ENCODE measurements at places on chromosomes 5 and 9.

DNA sequence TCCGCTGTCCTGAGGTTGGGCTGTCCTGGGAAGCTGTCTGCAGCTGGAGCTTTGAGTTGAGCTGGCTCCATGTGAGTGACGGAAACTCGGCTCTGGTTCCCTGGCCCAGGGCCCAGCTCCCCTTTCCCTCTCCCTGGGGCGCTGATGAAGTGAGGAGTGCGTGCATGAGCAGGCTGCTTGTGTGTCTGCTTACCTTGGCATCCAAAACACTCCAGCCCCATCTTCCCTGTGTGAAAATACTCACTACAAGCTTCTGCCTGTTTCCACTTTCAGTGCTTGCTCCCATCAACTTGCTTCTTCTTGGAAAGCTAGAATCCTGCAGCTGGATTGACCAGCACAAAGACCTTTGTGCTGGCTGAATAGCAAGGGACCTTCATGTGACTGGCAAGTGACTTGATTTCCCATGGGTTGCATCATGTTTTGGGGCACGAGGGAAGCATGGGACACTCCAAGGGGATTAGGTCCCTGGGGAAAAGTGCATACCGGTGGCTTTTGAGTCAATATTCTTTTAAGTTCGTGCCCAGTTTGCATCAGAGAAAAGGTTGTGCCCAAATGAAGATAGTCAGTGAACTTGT lies 198.1 kb downstream of the GADD45G start:
- no peak overlapping the region for H3K4me3 ChIP-seq
- no peak overlapping the region for H3K27ac ChIP-seq
- no peak for DNase-seq
- no peaks in the 10 kb centered on the region for H3K36me3 ChIP-seq
- H3K4me1 ChIP-seq, result peaks cover 2% of the 10 kb centered on the region

DNA sequence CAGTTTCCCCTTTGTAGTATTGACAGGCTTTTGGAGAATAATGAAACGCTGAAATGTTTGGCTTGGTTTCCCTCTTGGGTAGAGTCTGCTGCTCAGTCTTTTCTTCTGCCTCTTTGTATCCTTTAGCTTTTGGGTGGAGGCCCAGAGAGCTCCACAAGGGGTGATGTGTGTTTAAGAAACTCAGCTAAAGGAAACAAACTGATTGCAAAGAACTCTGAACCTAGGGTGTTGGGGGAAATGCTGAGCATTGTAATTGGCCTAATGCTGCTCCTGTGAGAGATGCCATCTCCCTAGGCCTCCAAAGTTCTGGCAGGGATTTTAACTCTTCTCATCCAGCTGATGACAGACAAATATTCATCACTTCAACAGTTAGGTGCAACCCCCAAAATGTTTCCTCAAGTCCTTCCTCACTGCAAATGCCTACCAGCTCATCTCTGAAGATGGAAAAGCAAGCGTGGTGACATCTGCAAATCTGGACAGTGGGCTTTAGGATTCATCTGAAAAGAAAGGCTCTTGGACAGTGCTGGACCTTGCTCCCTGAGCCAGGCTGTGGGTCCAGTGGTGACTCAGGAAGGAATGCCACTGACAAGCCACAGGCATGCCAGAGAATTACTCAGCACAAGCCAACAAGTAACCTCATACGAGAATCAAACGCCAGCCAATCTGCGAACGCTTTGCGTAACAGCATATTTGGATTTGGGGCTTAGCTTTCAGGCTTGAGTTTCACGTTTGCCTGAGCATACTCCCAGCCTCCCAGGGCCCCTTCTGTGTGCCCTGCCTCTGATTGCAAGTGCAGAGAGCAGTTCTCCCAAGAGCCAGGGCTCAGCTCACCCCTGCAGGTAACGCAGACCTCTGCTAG lies 30.5 kb upstream of the ZSWIM6 start:
- no peak overlapping the region for H3K4me3 ChIP-seq
- no peak overlapping the region for H3K27ac ChIP-seq
- H3K27me3 ChIP-seq, result no peaks in the 10 kb centered on the region
- H3K36me3 ChIP-seq, result no peaks in the 10 kb centered on the region
- H3K4me1 ChIP-seq, result no peaks in the 10 kb centered on the region
- no peak for DNase-seq

DNA sequence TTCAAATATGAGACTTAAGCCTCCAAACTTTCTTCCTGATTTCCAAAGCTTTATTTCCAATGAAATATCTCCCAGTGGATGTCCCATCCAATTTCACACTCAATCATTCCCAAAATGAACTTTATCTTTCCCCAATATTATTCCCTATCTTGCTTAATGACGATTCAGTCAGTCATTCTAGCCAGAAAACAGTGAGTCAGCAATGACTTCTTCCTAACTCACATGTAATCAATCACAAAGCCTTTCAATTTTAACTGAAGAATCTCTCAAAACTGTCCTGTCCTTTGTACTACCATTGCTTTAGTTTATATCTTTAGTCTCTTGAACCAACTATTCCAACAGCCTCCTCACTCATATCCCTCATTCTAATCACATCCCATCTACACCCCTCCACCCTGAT lies 34.9 kb downstream of the NSA2 start:
- H3K36me3 ChIP-seq, result peaks cover 55% of the 10 kb centered on the region
- H3K27ac ChIP-seq, result no peak overlapping the region
- H3K27me3 ChIP-seq, result no peaks in the 10 kb centered on the region

- no peaks in the 10 kb centered on the region for H3K27me3 ChIP-seq
- H3K4me1 ChIP-seq, result peaks cover under 1% of the 10 kb centered on the region
- H3K27ac ChIP-seq, result no peak overlapping the region
- H3K4me3 ChIP-seq, result no peak overlapping the region
Measured at GRCh38 chr5:173910215-173910614, 22.1 kb downstream of the CPEB4 start.

DNA sequence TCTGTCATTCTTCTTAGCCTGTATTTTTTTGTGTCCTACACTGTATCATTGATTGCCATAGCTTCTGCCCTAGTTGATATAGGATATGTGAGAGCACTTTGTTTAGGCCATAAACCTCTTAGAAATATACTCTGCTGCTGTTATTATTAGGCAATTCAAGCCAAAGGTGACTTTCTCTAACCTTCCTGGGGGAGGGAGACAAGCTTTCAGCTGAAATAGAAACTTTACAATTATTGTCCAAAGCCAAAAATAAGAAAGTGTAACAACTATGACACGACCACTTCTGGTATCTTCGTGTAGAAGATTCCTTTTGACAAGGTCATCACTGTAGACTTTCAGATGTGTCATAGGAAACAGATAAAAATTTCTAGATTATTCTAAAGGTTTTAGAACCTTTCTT lies 12.2 kb upstream of the CSNK1A1 start:
- DNase-seq, result no peak
- H3K36me3 ChIP-seq, result no peaks in the 10 kb centered on the region
- H3K4me1 ChIP-seq, result peaks cover 5% of the 10 kb centered on the region
- no peak overlapping the region for H3K4me3 ChIP-seq

- no peak overlapping the region for H3K27ac ChIP-seq
- no peaks in the 10 kb centered on the region for H3K36me3 ChIP-seq
- H3K4me1 ChIP-seq, result peaks cover 4% of the 10 kb centered on the region
- no peak for DNase-seq
- no peaks in the 10 kb centered on the region for H3K27me3 ChIP-seq
Measured at GRCh38 chr9:27408001-27408400, 111.1 kb upstream of the EQTN start.

GRCh38 chr9:107541523-107541922 lies 52.0 kb upstream of the KLF4 start:
- DNase-seq, result no peak
- H3K4me3 ChIP-seq, result no peak overlapping the region
- H3K36me3 ChIP-seq, result no peaks in the 10 kb centered on the region
- H3K4me1 ChIP-seq, result peaks cover 12% of the 10 kb centered on the region
- H3K27me3 ChIP-seq, result no peaks in the 10 kb centered on the region

DNA sequence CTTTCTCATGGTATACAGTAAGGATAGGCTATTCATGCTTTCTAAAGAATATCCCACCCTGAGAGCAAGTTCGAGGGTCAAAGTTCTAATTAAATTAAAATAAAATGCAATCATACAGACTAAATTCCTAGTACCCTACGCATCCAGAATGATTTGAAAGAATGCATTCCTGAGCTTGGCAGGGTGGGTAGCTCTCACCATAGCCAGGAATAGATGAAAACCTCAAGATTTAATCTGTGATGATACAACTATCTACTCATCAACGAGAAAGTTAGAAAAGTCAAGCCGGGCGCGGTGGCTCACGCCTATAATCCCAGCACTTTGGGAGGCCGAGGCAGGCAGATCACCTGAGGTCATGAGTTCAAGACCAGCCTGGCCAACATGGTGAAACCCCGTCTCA lies 32.3 kb downstream of the SERINC5 start:
- peaks cover 5% of the 10 kb centered on the region for H3K4me1 ChIP-seq
- no peaks in the 10 kb centered on the region for H3K36me3 ChIP-seq
- DNase-seq, result no peak
- no peak overlapping the region for H3K27ac ChIP-seq
- no peak overlapping the region for H3K4me3 ChIP-seq

- no peak overlapping the region for H3K4me3 ChIP-seq
- DNase-seq, result no peak
- H3K36me3 ChIP-seq, result no peaks in the 10 kb centered on the region
- H3K27me3 ChIP-seq, result no peaks in the 10 kb centered on the region
- no peak overlapping the region for H3K27ac ChIP-seq
Measured at GRCh38 chr5:142499591-142500226, 174.9 kb upstream of the SPRY4 start.

DNA sequence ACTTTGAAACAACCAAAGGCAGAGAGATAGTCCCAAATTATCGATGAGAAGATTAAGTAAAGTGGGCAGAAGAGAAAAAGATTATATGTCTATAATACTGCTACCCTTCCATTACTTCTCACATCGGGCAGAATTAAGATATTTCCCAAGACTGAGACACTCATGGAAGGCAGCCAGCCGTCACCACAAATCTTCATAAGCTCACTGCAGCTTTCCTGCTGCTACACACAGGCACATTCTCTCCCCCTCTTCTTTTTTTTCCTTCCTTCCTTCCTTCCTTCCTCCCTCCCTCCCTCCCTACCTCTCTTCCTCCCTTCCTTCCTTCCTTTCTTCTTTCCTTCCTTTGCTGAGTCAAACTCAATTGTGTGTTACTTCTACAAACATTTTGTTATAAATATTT lies 58.7 kb upstream of the SPATA31C2 start:
- no peaks in the 10 kb centered on the region for H3K36me3 ChIP-seq
- H3K4me3 ChIP-seq, result no peak overlapping the region
- H3K27me3 ChIP-seq, result no peaks in the 10 kb centered on the region
- H3K27ac ChIP-seq, result no peak overlapping the region

DNA sequence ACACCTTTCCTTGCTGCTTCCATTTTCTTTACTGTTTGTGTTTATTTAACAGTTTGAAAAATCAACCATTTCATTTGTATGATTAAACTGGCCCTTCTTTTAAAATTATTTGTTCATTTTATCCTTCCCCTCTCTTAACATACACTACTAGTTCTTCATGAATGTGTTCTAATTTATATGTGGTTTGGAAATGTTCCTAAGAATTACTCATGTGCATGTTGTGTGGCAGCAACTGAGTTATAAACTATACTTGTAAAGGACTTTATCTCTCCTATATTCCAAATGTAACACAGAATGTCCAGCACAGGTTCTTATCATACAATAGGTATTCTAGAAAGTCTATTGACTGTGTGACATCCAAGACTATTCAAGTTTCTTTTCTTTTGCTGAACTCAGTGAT lies 358.2 kb upstream of the MEF2C start:
- no peak overlapping the region for H3K27ac ChIP-seq
- DNase-seq, result no peak
- no peaks in the 10 kb centered on the region for H3K4me1 ChIP-seq
- H3K4me3 ChIP-seq, result no peak overlapping the region
- H3K36me3 ChIP-seq, result no peaks in the 10 kb centered on the region

- no peak for DNase-seq
- no peak overlapping the region for H3K4me3 ChIP-seq
- H3K27ac ChIP-seq, result no peak overlapping the region
- H3K4me1 ChIP-seq, result no peaks in the 10 kb centered on the region
- H3K36me3 ChIP-seq, result peaks cover 6% of the 10 kb centered on the region
- H3K27me3 ChIP-seq, result no peaks in the 10 kb centered on the region
Measured at GRCh38 chr5:463301-463700, 20.3 kb downstream of the EXOC3 start.

- no peaks in the 10 kb centered on the region for H3K36me3 ChIP-seq
- no peaks in the 10 kb centered on the region for H3K4me1 ChIP-seq
- H3K27ac ChIP-seq, result no peak overlapping the region
- H3K27me3 ChIP-seq, result no peaks in the 10 kb centered on the region
- H3K4me3 ChIP-seq, result no peak overlapping the region
Measured at GRCh38 chr5:90055831-90056328, 353.7 kb downstream of the CETN3 start.

DNA sequence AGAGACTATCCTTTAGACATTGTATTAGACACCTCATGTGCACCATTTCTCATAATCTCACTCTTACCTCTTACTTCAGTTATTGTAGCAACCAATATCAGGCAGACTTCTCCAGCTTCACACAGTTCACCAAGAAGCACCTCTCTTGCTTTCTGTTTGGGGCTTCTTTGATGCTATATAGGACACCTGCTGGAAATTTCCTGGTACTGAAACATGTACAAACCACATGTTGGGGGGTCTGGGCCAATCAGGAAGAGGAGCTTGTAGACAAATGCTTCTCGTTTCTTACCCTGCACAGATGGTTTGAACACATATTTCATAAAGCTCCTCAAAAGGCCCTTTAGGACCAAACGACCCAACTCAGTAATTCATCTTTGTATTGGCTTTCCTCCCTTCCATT lies 212.1 kb downstream of the IZUMO3 start:
- H3K36me3 ChIP-seq, result no peaks in the 10 kb centered on the region
- DNase-seq, result no peak
- H3K27me3 ChIP-seq, result no peaks in the 10 kb centered on the region
- H3K27ac ChIP-seq, result no peak overlapping the region

DNA sequence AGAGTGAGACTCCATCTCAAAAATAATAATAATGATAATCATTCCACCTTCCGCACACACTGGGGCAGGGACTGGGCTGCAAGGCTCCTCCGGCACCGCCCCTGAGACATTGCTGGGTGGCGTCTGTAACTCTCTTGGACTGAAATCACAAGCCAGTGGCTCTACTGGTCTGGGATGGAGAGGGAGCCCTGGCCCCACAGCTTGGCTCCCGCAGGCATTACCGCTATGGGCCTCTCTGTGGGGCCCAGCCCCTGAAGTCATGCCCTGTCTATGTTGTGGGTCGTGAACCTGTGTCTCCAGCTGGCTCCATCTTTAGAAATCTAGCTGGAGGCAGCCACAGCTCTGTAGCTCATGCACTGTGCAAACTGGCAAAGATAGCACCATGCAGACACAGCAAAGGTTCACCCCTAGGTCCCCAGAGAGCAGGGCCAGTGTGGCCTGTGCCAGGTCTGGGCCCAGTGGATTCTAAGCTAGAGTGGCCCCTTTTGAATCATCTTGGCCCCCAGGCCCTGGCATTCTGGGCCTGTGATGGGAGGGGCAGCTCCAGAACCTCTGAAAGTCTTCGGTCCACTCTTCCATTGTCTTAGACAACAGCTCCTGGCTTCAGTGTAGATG lies 36.1 kb upstream of the COL5A1 start:
- no peaks in the 10 kb centered on the region for H3K4me1 ChIP-seq
- H3K27me3 ChIP-seq, result no peaks in the 10 kb centered on the region
- no peak overlapping the region for H3K4me3 ChIP-seq
- H3K27ac ChIP-seq, result no peak overlapping the region
- DNase-seq, result no peak

All from H1 (cell line).